Cerebellum (tissue), 4 donors: ENCODE measurements at places on chromosomes 7 and 10. TPM values are rescaled to one million over a fixed set of nuclear protein-coding genes. Genes with fewer than 3 reads are reported as not detected.

PTPN12 gene
- 102 TPM for total RNA-seq

TUBB8 gene
- not detected for total RNA-seq

TMEM130 gene
- total RNA-seq: 7.6 TPM

ADIRF gene
- total RNA-seq: 3.2 TPM

CACNA2D1 gene
- 111 TPM for total RNA-seq

SHH gene
- total RNA-seq: 3.4 TPM

MBL2 gene
- total RNA-seq: not detected

GRCh38 chr7:159105832-159106811, 38.5 kb downstream of the VIPR2 start:
- DNase-seq: no peak

GRCh38 chr10:33453081-33454025, 118.9 kb upstream of the NRP1 start:
- DNase-seq: no peak

DNA sequence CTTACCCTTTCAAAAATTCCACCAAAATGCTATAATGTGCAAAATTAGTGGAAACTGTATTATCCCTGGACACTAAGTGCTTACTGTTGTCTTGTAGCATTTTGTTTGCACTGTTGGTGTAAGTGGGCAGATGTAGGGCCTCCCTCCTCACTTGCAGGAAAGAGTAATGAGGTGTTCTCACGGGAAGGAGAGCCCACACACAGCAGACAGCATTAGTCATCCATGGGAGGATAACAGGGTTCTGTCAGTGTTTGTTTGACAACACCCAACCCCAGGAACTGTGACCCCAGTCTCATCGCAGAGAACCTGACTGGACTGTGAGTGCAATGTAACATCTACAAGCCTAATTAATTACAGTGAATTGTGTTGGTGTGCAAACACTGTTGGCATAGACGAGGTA, 58.7 kb upstream of the VSTM2A start:
- DNase-seq: no peak

- no peak for DNase-seq
These were observed 49.4 kb downstream of the SPAM1 start for GRCh38 chr7:123974326-123974908.

- no peak for DNase-seq
These were observed 90.7 kb upstream of the C1QL3 start for GRCh38 chr10:16612115-16612980.

- no peak for DNase-seq
These were observed 11.5 kb upstream of the AASS start for GRCh38 chr7:122155566-122155965.

DNA sequence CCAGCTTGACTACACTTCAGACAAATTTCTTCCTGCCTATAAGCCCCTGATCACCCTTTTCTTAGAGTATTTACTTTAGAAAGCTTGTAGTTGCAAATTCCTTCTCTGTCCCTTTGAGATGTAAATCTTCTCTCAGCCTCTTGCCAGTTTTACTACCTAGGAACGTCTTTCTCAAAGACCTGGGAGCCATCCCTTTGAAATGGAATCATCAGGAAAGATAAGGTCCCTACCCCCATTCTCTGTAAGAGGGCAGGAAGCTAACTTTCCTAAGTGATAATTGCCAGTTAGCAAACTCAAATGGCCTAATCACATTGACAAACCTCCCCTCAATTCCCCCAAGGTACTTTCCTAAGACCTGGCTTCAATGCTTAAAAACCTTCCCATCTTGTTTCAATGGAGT, 304.5 kb downstream of the MDFIC start:
- DNase-seq: no peak

GRCh38 chr7:29627631-29628030, 64.0 kb downstream of the PRR15 start:
- no peak for DNase-seq
